ENCODE measurements at places on chromosomes 11 and 22.

DNA sequence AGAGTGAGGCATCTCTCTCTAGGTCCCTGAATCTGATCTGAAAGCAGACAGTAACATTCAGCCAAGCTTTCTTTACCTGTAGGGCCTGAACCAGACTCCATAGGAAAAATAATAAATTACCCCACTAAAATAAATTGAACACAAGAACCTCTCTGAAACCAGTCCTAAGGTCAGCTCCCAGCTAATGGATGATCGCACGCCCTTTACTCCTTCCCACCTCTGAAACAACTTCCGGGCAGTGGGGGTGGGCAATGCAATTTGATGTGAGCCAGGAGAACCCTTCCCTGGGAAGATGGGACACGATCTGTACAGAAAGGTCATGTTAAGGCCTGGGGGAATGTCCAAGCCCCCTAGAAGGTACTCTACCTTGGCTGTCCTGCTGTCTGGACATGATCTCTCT lies 71.2 kb downstream of the MICAL3 start:
- DNase-seq: no peak

DNA sequence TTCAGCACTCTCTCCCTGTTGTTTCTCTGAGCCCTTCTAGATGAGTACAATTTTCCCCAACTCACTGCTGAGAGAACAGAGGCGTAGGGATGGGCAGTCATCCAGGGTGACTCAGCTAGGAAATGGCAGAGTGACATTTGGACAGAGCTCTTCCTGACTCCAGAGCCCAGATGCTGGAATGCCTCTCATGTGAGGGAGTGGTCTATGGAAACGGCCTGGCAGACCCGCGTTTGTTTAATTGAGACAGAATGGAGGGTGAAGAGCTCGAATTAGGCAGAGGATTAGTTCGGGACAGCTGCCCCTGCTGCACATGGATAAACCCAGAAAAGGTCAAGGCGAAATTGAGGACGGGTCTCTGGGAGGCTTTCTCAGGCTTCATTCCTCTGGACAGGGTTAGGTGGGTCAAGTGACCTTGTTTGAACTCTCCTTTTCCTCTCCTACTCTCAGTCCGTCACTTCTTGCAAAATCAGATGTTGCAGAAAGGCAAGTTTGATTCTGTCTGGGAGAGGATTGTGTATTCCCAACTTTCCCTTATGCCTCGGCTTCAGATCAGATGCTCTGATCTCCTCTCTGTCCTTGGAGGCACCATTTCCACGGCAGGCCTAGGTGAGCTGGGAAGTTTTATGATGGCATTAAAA lies 7.6 kb upstream of the LMO2 start:
- no peak for DNase-seq

DNA sequence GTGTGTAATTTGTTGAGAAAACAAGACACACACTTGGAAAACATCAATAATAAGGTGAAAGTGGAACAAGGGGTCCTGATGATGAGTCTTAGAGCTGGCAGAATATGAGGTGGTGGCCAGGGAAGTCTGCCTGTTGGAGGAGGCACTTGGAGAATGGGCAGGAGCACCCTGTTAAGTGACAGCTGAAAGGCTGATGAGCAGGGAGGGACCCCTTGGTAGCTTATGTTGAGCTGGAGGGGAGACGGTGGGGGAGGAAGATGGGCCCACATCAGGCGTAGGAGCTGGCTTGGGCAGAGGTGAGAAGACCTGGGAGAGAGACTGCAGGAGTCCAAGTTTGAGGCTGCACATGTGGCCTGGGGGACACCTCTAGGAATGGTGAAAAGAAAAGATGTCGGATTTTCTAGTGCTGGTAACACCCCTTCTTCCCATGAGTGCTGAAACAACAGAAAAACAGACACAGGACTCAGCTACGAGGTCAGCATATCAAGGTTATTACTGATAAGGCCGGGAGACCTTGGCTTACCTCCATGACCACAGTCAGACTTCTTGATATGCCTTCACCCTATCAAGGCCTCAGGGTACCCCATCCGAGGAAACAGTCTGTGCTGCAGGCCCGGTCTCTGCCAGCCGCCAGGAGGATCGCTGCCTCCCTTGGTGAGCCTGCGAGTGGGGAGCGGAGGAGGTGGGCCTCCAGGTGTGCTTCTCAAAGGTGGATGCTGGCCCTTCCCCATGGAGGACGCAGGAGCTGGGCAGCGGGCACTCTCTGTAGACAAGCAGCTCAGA lies 14.3 kb upstream of the C11orf96 start:
- no peak for DNase-seq

GRCh38 chr11:114319716-114320328 lies 23.6 kb downstream of the NNMT start:
- no peak for DNase-seq

DNA sequence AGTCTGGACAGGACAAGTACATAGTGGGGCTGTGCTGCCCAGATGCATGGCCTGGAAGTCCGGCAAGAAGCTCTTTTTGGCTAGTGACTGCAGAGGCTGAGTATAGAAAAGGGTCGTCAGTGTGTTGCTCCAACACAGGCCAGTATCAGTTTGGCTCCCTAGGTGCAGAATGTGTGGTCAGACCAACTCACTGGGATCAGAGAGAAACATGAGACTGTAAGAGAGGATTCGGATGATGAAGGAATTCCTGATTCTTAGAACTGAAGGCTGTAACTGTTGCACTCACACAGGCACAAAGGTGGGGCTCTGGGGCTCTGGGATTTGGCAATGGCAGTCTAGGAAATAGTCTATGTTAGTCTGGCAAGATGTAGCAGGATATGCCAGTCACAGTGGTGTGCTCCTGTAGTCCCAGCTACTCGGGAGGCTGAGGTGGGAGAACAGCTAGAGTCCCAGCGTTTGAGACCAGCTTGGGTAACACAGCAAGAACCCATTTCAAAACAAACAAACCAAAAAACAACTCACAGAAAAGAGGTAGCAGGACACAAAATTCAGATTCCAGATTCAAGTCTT lies 11.1 kb upstream of the UPB1 start:
- DNase-seq: no peak

DNA sequence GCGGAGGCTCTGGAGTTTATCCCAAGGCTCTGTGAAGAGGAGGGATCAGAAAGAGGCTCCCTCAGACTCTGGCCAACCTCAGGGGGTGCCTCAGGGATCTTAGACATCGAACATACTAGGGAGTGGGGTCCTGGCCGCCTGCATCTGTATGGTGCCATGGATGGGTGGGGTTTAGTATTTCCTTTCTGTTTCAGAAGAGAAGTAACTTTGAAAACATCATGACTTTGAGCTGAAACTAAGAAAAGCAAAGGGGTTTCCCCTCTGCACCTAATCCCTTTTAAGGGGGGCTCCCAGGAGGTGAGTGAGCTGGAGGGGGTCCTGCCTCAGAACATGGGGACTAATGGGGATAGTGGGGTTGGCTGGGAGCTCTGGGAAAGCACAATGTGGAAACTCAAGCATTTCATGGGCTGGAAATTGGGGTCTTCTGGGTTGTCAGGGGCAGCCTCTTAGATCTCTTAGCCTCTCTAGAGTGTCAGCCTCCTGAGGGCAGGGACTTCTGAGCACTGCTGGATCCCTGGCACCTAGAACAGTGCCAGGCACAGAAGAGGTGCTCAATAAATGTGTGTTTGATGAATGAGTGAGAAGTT lies 11.8 kb upstream of the SSTR3 start:
- no peak for DNase-seq

DNA sequence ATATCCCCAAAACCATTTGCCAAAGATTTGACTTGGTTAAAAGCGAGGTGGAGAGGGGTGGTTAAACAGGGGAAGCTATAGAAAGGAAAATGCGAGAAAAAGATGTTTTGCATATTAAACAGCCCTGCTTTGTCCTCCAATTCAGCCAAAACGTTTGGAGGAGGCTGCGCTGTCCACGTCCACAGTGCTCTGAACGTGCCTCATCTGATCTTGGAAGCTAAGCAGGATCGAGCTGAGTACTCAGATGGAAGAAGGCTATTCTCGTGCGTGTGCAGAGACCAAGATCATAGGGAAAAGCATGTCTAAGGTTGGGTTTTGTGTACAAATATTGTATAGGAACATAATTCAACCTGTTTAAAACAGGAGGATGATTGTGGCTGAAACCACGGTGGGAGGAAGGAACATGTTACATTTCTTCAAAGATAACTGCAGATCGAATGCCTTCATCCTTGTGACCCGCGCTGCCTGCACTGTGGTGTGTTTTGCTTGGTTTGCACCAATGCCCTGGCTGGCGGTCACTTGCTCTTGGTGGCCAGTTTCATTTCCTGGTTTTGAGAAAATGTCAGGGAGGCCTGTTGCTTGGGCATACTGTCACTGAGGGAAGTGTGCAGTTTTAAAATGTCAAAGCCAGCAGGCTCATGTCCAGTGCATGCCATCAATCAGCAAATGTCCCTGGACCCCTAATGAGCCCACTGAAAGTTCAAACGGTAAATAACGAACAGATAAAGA lies 40.4 kb downstream of the FLI1 start:
- DNase-seq: no peak

All from NCI-H1417 treated with DMSO at 0.1 percent for 48 hours (cell line).